ENCODE measurements at places on chromosomes 7 and 10. TPM values are rescaled to one million over a fixed set of nuclear protein-coding genes. Genes with fewer than 3 reads are reported as not detected.

STEAP4 gene
- 53.9 TPM for total RNA-seq

TRA2A gene
- total RNA-seq = 71.6 TPM

DNA sequence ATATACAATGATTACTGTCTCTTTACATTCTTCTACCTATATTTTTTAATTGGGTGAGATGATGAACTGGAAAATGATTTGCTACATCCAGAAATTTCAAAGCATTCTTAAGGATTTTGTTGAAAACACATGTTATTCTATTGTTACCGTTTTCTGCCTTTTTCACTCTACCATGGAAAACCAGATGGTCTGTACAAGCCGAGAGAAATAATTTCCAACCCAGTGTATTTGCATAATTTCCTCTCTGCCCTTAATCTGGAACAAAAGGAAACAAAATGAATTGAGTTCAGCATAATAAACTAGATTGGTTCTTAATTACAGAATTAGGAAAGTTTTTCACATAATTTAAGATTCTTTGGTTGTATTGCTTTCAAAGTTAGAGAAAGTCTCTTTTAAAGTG is 211.2 kb downstream of the CACNB2 start:
- no peak for DNase-seq
- H3K27ac ChIP-seq = no peak overlapping the region
- no peaks in the 10 kb centered on the region for H3K4me1 ChIP-seq
- H3K36me3 ChIP-seq = no peaks in the 10 kb centered on the region
- H3K4me3 ChIP-seq = no peak overlapping the region

CYP26C1 gene
- 0.35 TPM for total RNA-seq

GRCh38 chr10:77387247-77387646 is 250.4 kb downstream of the KCNMA1 start:
- H3K4me1 ChIP-seq = peaks cover 4% of the 10 kb centered on the region
- no peak for DNase-seq
- H3K27me3 ChIP-seq = no peaks in the 10 kb centered on the region

DNA sequence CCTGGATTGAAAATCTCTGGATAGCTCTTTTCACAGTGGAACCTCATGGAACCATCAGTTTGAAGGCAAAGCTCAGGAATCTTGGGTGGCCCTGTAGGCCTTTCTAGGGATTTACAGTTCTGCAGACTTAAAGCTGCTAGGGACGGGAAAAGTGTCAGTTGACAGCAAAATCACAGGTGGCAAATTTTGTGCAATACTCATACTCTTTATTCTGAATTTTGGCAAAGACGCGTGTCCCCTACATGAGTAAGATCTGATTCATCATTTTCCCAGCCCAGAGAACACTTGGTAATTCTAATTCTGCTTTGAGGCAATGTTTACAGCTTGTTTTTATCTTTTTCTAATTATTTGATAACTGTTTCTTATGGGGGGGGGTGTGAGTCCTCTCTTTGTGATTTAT is 3.6 kb downstream of the LRRC17 start:
- H3K36me3 ChIP-seq = no peaks in the 10 kb centered on the region
- no peak overlapping the region for H3K4me3 ChIP-seq
- no peaks in the 10 kb centered on the region for H3K27me3 ChIP-seq
- no peak overlapping the region for H3K27ac ChIP-seq

- peaks cover 19% of the 10 kb centered on the region for H3K4me1 ChIP-seq
- H3K36me3 ChIP-seq = no peaks in the 10 kb centered on the region
- H3K27me3 ChIP-seq = no peaks in the 10 kb centered on the region
- DNase-seq = no peak
- H3K4me3 ChIP-seq = no peak overlapping the region
These were observed 60.4 kb downstream of the DNAJB6 start for GRCh38 chr7:157397036-157397720.

DNA sequence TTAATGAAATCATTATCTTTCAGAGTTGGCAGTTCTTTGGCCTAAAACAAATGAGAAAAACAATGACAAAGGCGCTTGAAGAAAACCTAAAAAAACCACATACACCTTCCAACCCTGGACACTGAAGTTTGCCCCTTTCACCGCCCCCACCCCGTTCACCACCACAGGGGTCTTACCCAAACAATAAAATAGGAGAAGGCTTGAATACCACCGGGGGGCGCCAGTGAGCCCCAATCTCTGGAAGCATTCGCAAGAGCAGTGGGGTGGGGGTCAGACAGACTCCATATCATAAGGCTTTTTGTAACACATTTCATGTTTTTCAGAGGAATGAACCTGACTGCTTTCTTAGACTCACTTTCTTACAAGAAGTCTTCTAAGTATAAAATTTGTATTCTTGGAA is 163.6 kb downstream of the PIP4K2A start:
- no peaks in the 10 kb centered on the region for H3K27me3 ChIP-seq
- no peak for DNase-seq
- H3K36me3 ChIP-seq = peaks cover 44% of the 10 kb centered on the region
- H3K4me1 ChIP-seq = no peaks in the 10 kb centered on the region
- no peak overlapping the region for H3K4me3 ChIP-seq

- H3K36me3 ChIP-seq = no peaks in the 10 kb centered on the region
- H3K27ac ChIP-seq = no peak overlapping the region
- no peaks in the 10 kb centered on the region for H3K4me1 ChIP-seq
- DNase-seq = no peak
- no peaks in the 10 kb centered on the region for H3K27me3 ChIP-seq
- H3K4me3 ChIP-seq = no peak overlapping the region
These were observed 317.0 kb downstream of the CACNA2D1 start for GRCh38 chr7:82126576-82126975.

- H3K4me3 ChIP-seq = no peak overlapping the region
- H3K4me1 ChIP-seq = no peaks in the 10 kb centered on the region
- no peaks in the 10 kb centered on the region for H3K27me3 ChIP-seq
- H3K27ac ChIP-seq = no peak overlapping the region
- no peak for DNase-seq
- no peaks in the 10 kb centered on the region for H3K36me3 ChIP-seq
These were observed 48.7 kb downstream of the SP8 start for GRCh38 chr7:20737840-20738448.

EDRF1 gene
- 20.8 TPM for total RNA-seq

DNA sequence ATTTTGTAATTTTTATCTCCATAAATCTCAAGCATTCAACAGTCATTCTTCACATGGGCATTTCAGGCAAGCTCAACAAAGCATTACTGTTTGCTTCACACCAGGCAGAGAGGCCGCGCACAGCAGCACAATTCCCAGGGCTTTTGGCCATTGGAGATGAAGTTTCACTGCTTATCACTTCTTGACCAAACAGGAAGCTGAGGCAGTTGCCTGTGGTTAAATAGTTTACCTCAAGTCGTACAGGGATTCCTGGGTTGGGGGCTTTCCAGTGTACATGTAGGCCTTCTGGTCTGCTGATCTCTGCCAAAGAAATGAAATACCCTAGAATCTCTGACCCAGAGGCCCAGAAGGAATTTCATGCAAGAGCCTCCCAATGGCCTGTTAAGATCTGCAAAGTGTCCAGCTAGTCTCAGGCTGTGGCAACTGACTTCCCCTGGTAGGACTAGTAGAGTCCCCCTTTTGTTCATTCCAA is 11.2 kb upstream of the PRDX3 start:
- H3K4me3 ChIP-seq = no peak overlapping the region
- no peak for DNase-seq
- no peaks in the 10 kb centered on the region for H3K27me3 ChIP-seq
- no peaks in the 10 kb centered on the region for H3K36me3 ChIP-seq
- no peaks in the 10 kb centered on the region for H3K4me1 ChIP-seq

Measured in upper lobe of right lung (tissue), 1 donor.